ENCODE measurements at places on chromosomes 2 and 18.
A peak's percentile ranks its signal among the peaks of the same experiment; 100 is the strongest.

DNA sequence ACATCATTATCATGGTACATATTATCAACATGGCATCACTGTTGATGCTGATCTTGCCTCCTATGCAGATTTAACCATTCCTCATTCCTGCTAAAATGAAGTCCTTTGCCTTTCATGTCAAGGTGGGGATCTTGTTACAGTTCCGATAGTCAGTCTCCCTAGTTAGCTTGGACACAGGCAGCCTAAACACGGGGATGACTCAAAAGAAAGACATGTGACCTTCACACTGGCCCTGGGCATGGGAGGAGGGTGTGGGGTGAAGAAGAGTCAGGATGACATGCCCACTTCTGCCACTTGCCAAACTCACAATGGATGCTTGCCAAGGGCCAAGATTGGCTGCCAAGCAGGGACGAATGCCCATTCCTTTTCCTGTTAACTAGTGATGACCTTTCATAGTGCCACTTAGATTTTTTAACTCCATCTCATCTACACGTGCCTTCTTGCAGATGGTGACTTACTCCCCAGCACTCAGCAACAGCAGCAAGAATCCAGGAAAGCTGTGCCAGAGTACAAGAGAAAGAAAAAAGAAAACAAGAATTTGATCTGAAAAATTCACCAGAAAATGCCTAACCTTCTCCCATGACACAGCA, 13.9 kb upstream of the SLC1A4 start:
- peak; percentile 33 for DNase-seq

GRCh38 chr2:193891023-193891422, 1696.3 kb upstream of the TMEFF2 start:
- DNase-seq = no peak

- no peak for DNase-seq
Observed at GRCh38 chr18:76466410-76466991, 28.5 kb downstream of the ZNF516 start.

- no peak for DNase-seq
Observed at GRCh38 chr2:165820296-165820695, 26.2 kb upstream of the GALNT3 start.

GRCh38 chr18:76633588-76634269, 138.7 kb upstream of the ZNF516 start:
- no peak for DNase-seq

- no peak for DNase-seq
Observed at GRCh38 chr2:9761577-9761976, 81.7 kb upstream of the TAF1B start.

GRCh38 chr18:2903006-2903405, 56.2 kb downstream of the EMILIN2 start:
- no peak for DNase-seq

DNA sequence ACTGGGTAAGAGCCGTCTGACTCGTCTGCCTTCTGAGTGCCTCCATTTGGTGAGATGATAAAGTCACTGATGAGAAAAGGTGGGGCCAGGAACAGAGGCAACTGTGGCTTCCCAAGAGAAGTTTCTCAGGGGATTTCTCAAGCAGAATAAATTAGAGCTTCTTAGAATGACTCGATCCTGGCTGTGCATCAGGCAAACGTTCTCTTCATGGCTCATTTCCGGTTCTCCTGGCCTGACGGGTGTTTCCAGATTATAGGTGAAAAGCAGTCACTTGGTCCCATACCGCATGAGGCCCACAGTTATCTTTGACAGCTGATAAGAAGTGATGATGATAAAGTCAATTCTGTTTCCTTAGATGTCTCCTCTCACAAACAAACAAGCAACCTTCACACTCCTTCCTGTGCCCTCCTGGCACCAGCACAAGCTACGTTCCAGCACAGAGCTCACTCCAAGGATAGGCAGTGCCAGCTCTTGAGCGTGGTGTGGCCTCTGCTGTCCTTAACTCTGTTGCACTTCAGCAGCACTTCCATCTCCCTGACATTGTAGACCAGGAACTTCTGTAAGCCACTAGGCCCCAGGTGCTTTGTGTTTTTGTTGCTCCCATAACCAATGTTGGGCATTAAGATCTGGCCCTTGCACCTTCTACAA, 37.8 kb upstream of the KCNF1 start:
- no peak for DNase-seq

DNA sequence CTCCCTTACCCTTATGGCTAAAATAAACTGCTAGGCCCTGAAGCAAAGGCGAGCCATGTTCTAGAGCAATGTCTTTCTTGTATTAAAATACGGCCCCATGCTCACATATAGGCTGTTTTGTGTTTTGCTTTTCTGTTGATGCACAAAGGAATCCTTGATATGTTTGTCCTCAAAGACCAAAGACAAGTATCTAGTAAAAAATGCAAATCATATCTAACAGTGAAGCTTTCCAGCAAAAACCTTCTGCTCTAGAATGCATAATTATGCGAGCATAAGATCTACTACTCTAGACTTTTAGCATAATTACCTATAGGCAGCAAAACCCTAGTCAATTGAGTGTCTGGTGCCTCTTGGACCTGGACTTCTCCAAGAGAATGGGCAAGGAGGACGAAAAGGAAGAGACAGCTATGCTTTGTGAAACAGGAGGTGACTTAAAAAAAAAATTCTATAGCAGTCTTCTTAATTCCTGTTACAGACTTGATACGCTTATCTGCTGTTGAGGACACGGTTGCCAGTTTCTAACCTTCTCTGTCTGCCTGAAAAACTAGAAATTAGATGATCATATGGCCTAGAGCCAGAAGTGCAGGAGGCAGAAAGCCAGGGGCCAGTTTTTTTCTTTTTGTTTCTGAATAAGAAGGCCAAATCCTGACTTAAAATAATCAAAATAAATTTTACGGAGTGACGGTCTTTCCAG, 1.5 kb upstream of the AMMECR1L start:
- DNase-seq = no peak

DNA sequence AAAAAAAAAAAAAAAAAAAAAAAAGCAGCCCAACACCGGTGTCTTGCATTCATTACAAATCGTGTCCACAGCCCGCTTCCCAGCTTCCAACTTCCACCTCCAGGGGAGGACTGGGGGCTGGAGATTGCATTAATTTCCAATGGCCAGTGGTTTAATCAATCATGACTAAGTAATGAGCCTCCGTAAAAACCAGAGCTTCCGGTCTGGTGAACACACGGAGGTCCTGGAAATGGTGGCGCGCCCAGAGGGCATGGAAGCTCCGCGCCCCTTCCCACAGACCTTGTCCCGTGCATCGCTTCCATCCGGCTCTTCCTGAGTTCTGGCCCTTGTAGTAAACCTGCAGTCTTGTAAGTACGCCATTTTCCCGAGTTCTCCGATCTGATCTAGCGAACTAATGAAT, 43.6 kb downstream of the EEF1B2 start:
- DNase-seq = no peak

GRCh38 chr2:14633061-14633460, 544 bp downstream of the LRATD1 start:
- DNase-seq = no peak

- no peak for DNase-seq
Observed at GRCh38 chr18:48566589-48566988, 27.8 kb downstream of the CTIF start.

DNA sequence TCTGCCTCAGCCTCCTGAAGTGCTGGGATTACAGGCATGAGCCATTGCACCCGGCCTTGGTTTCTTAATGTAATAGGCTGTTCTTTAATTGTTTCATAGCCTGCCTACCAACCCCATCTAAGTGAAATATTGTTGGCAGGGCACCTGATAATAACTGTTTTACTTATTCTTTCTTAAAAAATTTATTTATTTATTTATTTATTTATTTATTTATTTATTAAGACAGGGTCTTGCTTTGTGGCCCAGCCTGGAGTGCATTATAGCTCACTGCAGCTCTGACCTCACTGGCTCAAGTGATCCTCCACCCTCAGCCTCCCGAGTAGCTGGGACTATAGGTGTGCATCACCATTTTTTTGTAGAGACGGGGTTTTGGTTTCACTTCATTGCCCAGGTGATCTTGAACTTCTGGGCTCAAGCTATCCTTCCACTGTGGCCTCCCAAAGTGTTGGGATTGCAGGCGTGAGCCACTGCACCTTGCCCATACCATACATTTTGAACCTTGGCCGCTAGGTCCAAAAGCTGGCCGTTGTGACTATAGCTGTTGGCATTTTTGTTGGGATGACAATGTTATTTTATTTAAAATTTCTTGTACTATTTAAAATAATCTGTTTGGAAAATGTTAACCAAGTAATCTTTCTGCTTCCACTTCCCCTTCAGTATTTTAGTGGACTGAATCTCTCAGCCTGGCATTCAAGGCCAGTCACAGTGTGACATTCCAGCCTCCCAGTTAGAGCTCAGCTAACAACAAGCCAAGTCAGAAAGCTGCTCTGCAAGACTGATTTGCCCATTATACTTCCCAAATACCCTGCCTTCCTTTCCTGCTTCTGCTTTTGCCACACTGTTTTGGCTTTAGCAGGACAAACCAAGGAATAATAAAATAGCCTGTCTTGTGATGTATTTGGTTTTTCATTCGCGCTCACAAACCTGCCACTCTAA, 52.4 kb downstream of the BABAM2 start:
- no peak for DNase-seq

- DNase-seq = no peak
Observed at GRCh38 chr2:108460345-108461037, 11.5 kb downstream of the GCC2 start.

DNA sequence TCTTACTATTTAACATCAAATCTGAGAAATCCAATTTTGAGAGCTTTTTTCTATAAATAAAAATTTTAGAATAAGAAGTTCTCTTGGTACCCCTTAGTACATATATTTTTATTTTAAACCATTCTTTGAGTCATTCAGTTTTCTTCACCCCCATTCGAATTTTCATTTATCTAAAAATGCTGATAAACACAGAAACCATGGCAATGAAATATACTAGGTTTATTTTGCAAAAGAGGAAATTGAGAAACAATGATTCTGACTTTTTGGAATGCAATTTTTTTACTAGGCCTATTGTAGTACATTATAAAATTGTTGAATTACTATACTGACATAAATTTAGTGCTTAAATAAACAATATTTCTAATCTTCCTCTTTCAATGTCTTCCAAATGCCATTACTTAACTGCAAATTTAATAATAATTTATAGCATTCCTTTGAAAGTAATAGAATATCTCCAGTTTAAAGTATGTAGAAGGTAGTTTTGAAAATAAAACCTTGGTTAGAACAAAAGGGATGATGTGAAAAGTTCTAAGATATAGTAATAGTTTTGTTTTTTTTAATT, 46.3 kb downstream of the TANK start:
- no peak for DNase-seq

DNA sequence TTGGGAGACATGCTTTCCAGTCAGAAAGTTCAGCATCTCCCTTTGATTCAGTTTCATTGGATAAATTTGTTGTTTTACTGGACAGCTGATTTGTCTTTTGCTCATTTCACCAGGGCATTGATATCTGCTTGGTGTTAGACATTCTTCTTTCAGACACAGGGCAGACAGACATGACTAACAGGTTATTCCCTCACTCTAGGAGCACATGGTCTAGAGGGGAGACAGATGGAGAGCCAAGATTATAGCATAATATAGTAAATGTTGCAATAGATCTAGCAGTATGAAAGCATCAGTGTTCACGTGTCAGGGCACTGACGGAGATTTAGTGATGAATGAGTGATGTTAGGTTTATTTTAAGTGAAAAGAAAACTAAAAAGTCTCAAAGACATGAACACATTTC, 187.0 kb upstream of the CYRIA start:
- DNase-seq = no peak

DNA sequence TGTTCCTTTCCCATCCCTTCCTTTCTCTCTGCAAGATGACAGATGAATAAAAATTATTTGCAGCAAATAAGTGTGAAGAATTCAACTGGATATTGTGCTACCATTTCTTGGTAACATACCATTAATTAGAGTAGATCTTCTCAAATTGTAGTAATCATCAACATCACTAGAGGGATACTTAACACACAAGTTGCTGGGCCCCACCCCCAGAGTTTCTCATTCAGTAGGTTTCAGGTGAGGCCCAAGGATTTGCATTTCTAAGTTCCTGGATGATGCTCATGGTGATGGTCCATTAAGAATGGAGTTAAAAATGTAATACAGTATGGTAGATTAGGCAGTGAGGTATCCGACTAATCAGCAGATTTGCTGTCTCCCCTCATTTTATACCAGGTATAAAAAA, 594.0 kb downstream of the ERBB4 start:
- DNase-seq = no peak

DNA sequence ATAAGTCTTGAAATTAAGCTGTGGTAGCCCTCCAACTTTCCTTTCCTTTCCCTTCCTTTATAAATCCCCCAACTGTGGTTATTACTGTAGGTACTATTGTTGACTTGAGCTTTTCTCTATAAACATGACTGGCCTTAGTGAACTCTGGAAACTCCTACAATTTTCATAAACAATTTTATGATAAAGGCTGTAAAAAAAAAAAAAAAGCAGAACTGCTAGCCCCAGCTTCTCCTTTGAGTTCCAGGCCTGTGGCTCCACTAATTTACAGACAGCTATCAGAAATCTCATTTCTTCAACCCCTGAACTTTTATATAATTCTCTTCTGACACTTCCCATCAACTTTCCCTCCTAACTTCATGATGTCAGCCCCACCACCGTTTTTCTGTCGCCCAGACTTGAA, 174.3 kb downstream of the IKZF2 start:
- no peak for DNase-seq

- no peak for DNase-seq
Observed at GRCh38 chr2:64328756-64329155, 125.2 kb upstream of the LGALSL start.

DNA sequence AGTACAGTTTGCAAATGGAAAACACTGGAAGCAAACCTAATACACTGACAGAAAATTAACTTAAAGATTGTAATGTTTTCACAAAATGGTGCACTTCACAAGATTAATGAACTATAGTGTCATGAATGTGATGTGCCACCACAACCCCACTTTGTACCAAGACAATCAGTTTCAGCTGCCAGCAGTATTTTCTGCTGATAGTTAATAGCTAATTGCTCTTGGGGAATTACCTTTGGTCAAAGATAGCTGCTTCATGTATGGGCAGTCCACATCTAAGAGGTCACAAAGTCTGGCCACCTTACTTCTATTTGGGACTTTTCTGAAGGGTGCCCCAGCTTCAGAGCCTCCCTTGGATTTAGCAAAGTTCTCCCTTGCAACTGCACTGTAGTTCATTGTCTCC, 254.0 kb downstream of the CALCRL start:
- no peak for DNase-seq

GRCh38 chr18:13381944-13382365, 163.4 kb downstream of the LDLRAD4 start:
- no peak for DNase-seq

All from hypothalamus (tissue), 51 donors.